ENCODE measurements at places on chromosomes 2 and 18.

DNA sequence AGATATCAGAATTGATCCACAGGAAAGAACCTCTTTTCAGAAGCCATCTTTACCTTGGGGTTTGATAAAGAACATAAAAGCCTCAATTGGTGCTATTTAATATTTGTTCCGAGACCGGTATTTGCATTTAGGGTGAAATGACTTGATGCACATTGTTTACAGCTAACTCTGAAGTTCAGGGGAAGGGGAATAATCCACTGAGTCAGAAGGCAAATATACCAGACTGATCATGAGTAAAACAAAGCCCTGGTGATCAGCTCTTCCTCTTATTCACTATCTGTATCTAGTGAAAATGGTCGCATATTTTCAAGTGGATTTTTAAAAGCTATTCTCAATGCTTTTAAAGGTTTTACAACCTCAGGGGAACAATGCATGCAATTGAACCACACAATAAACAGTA is 53.0 kb upstream of the ATP8B1 start:
- DNase-seq = no peak

DNA sequence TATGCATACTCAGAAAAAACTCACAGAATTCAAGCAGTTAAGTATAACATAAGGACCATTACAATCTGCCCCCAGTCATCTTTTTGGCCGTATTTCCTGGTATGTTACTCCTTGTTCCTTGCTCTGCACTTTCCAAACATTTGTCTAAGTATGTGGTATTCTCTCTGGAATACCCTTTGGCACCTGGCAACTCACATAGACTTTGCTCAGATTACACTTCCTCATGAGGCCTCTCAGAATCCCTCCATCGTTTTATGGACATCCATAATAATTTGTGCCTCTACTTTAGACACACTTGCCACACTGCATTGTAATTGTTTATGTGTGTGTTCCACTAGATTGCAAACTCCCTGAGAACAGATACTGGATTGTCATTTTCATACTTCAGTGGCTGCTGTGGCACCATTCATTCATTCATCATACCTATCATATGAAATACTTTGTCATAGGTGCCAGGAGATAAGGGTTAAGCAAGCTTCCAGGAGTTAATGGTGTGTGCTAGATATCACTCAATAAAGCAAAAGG is 84.0 kb downstream of the HIBCH start:
- no peak for DNase-seq

- no peak for DNase-seq
Observed at GRCh38 chr2:15863494-15864175, 76.7 kb upstream of the MYCN start.

DNA sequence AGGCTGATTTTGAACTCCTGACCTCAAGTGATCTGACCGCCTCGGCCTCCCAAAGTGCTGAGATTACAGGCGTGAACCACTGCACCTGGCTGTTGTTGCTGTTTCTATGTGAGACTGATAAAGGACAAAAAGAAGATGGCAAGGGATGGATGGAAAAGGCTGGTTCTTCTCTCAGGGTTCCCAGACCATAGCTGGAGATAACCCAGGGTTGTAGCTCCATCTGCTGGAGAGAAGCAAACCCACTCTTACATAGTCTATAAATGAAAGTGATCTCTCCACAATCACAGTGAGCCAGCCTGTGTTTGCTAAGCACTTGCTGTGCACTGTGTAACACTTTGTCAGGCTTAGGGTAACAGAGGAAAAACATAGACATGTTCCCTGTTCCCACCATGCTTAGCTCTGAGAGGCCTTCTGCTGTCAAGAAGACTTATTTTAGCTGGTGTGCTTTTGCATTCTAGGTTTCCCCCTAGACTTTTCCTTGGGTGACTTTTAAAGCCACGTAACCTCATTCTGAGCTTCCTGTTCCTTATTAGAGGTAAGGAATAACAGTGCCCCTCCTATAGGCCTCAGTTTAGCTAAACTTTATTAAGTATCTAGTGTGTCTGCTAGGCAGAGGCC is 49.7 kb downstream of the LIMS1 start:
- DNase-seq = peak; percentile 88

- peak; percentile 80 for DNase-seq
Observed at GRCh38 chr2:197011801-197012641, 85.5 kb upstream of the PGAP1 start.

GRCh38 chr2:38438133-38438882 is 61.2 kb upstream of the ATL2 start:
- no peak for DNase-seq

DNA sequence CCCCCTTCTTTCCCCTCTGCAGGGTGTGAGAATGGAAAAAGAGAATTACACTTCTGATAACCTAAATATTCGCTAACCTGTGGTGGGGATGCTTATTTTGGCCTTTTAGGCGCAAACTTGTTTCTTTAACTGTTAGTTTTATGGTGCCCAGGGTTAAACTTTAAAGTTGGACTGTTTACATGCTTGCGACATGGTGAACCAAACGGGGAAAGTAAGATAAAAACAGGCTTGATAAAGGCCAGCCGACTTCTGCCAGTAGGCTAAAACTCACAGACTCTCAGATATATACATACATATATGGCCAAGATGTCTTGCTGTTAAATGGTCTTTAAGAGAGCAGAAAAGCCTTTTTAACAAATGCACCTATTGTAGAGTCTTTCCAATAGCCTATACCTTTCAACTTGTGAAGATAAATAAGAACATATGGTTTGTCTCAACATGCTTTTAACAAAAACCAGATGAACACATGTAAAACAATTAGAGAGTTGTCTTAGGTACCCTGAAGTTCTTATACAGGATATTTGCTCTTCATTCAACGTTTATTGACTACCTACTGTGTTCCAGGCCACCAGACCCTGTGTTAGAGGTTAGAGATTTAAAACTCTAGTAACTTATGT is 29.0 kb downstream of the PRKCE start:
- DNase-seq = no peak

GRCh38 chr2:6806604-6807003 is 59.1 kb downstream of the CMPK2 start:
- no peak for DNase-seq

DNA sequence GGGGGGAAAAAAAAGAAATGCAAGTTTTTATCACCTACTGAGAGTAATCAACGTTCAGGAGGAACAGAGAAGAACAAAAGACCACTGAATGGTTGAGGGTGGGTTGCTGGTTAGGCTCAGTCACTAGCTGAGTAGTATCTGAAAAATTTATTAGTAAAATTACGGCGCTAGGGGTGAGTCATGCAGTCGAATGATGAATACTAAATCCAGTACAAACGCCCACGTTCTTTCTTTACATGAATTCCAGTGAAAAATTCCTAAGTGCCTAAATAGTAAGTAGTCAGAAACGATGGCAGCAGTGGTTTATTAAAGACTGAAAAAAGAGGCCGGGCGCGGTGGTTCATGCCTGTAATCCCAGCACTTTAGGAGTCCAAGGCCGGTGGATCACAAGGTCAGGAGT is 52.0 kb downstream of the TEKT4 start:
- no peak for DNase-seq

Data from OCI-M1 (cell line).